Activated T-helper 1 cell treated with anti-CD3 and anti-CD28 coated beads, Interleukin-12 subunit alpha, Interleukin-12 subunit beta, Interleukin-2, Interleukin-4 antibody, amounts not matched to agents 30 ng/mL and 10 ng/mL and 1 ng/mL, durations not matched to agents 14 hours and 24 hours and 36 hours (primary cell): ENCODE measurements at places on chromosomes 4 and X. TPM values are rescaled to one million over a fixed set of nuclear protein-coding genes. Genes with fewer than 3 reads are reported as not detected.

- no peak for DNase-seq
- no peaks in the 10 kb centered on the region for H3K4me1 ChIP-seq
- no peak overlapping the region for H3K4me3 ChIP-seq
- H3K36me3 ChIP-seq, result no peaks in the 10 kb centered on the region
- peaks cover 2% of the 10 kb centered on the region for H3K27me3 ChIP-seq
Observed at GRCh38 chr4:168795346-168795745, 214.7 kb downstream of the CBR4 start.

DNA sequence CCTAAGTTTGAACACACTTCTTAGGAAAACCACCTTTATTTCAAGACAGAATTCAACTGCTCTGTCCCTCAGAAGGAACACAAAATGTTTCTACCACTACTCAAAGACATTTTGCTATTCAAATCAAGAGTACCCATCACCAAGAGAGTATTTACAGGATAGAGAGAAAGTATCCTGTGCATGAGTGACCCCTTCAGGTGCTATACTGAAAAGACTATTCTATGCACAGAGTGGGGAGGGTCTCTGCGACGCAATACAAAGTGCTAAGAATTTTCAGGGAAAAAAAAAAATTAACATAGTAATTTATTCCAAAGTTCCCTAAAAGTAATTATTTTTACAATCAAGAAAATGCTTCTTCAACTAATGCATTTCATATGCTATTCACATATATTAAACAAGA, 346.4 kb upstream of the FAM241A start:
- no peak overlapping the region for H3K27ac ChIP-seq
- DNase-seq, result no peak
- H3K27me3 ChIP-seq, result peaks cover 3% of the 10 kb centered on the region

GRCh38 chr4:65918872-65919271, 248.6 kb upstream of the EPHA5 start:
- H3K4me3 ChIP-seq, result no peak overlapping the region
- H3K36me3 ChIP-seq, result no peaks in the 10 kb centered on the region
- DNase-seq, result no peak
- no peak overlapping the region for H3K27ac ChIP-seq
- no peaks in the 10 kb centered on the region for H3K4me1 ChIP-seq

DNA sequence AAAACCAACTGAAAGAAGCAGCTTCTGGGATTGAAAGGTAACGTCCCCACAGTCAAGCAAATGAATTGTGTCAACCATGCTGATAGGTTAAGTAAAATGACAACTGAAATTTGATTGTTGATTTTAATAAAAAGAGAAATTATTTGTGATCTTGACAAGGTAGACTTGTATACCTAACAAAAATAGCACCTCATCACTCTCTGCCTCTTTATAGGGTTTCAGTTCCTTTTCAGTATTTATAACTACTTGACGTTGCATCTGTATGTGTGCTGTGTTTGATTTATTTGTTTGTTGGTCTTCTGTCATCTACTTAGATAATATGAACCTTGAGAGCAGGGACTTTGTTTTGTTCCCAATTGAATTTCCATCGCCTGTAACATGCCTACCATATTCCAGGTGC, 7.9 kb upstream of the PPP3CA start:
- no peaks in the 10 kb centered on the region for H3K36me3 ChIP-seq
- H3K4me1 ChIP-seq, result no peaks in the 10 kb centered on the region
- peaks cover 57% of the 10 kb centered on the region for H3K27me3 ChIP-seq
- no peak for DNase-seq

DNA sequence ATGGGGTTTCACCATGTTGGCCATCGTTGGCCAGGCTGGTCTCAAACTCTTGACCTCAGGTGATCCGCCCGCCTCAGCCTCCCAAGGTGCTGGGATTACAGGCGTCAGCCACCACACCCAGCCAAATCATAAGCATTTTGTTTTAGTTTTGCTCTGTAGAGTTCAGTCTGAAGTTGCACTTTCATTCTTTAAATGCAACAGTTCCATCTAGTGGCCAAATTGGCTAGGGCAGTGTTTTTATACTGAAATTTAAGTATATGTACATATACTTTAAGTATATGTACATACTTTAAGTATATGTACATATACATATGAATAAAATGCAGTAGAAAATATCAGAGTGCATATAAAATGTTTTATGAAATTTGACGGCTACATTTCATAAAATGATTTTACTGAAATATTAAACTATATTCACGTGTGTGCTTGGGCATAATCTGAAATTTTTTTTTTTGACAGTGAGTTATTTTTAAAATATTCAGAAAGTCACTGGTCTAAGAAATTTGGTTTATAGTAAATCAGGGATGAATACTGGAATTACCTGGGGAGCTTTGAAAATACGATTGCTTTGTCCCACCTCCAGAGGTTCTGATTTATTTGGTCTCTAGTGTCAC, 145.5 kb downstream of the NWD2 start:
- H3K4me1 ChIP-seq, result peaks cover 14% of the 10 kb centered on the region
- peaks cover 2% of the 10 kb centered on the region for H3K27me3 ChIP-seq
- H3K36me3 ChIP-seq, result no peaks in the 10 kb centered on the region
- DNase-seq, result no peak
- H3K4me3 ChIP-seq, result no peak overlapping the region
- no peak overlapping the region for H3K27ac ChIP-seq

UCHL1 gene
- 0.23 and 0.44 TPM in 2 replicates for total RNA-seq
